ENCODE measurements at places on chromosomes 4 and X.

- DNase-seq = no peak
Measured at GRCh38 chr4:77581724-77582123, 23.9 kb upstream of the CXCL13 start.

DNA sequence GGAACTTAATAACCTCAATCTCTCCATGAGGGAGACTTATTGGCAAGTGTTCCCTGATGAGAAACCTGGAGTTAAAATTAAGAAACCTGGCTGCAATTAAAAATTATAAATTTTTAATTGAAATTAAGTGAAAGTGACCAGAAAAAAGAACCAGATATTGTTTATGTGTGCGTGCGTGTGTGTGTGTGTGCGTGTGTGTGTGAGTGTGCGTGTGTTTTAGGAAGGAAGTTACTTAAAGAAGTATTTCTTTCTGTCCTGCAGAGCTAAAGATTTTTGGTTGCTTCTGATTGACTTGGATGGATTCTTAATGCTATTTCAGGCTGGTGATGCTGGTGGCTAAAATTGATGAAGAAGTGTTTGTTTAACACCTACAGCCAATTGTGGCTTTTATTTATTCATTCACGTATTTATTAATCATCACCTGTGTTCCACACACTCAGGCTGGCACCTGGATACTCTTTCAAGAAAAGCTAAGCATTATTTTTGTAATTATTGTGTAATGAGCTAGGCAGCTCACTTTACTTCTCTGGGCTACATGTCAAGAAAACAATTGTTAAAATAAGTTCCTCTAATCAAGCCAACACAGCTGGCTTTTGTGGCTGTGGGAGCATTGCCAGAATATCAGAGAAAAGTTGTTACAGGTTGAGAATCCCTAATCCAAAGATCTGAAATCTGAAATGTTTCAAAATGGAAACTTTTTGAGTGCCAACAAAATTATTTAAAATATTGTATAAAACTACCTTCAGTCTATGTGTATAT, 68.5 kb downstream of the CEP44 start:
- DNase-seq = no peak

DNA sequence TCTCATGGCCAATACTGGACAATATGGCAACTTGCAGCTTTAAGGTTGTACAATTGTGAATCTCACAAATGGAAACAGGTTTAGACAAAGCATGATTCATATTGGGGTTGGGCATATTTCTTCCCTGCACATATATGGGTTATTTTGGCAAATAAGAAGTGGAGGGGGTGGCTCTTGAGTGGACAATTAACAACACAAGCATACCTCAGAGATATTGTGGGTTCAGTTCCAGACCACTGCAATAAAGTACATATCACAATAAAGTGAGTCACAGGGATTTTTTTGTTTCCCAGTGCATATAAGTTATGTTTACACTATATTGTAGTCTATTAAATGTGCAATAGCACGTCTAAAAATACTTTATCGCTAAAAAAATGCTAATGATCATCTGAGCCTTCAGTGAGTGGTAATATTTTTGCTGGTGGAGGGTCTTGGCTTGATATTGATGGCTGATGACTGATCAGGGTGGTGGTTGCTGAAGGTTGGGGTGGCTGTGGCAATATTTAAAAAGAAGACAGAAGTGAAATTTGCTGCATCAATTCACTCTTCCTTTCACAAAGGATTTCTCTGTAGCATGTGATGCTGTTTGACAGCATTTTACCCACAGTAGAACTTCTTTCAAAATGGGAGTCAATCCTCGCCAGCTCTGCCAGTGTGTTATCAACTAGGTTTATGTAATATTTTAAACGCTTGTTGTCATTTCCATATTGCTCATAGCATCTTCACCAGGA, 50.5 kb upstream of the OGT start:
- DNase-seq = no peak

DNA sequence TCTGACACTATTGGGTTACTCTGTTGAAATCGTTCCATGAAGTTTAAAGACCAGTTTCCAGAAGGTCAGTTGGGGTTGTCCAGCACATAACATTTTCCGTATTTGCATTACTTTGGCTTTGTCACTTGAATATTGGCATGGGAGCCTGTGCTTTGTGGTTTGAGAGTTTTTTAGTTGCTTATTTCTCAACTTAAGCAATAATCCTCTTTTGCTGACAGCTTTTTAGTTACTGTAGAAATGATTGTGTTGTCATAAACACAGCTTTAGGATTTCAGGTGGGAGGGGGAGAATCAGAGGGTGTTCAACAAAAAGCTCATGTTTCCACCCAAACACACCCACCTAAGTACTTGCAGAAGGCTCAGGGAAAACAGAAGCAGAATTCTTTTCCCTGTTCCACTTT, 210.7 kb upstream of the TLL1 start:
- no peak for DNase-seq

DNA sequence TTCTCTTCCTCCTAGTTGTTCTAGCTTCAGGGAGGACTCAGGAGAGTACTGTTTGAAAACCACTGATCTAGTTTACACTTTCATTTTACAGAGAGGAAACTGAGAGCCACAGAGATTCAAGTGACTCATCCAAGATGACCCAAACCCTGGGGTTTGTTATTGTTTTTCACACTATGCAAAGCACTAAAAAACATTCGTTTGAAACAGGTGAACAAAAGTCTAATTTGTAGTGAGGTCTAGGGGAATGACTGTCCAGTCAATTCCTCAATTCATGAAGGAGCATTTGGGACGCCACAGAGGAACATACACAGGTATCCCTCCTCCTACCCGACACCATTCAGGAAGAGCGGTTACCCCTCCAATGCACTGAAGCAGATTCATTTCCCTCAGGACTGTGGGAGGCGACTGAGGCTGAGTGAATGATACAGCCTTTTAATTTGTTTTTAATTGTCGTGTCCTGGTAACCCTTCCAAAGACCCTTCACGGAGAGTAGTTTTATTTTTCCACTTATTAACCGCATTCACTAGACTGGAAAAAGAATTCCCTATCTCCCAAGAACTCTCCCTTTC, 30.3 kb downstream of the TLR10 start:
- no peak for DNase-seq

- DNase-seq = no peak
Measured at GRCh38 chr4:8592366-8593263, at the start of gene CPZ. CPZ (plus strand) TSS chr4:8592765; CDS start chr4:8592834, 69 bp downstream.

GRCh38 chrX:24692305-24692704, 1.4 kb upstream of the POLA1 start:
- no peak for DNase-seq

DNA sequence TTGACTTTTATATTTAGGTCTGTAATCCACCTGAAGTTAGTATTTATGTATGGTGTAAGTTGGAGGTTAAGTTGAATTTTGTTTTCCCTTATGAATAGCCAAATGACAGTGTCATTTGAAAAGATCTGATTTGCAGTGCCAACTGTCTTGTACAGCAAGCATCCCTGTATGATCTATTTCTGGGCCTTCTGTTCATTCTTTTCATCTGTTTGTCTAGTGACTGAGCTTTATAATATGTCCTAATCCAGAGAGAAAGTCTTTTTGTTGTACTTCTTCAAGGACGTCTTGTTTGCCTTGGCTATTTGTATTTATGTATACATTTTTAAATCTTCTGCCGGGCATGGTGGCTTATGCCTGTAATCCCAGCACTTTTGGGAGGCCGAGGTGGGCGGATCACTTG, 39.6 kb downstream of the CDKL5 start:
- DNase-seq = no peak

DNA sequence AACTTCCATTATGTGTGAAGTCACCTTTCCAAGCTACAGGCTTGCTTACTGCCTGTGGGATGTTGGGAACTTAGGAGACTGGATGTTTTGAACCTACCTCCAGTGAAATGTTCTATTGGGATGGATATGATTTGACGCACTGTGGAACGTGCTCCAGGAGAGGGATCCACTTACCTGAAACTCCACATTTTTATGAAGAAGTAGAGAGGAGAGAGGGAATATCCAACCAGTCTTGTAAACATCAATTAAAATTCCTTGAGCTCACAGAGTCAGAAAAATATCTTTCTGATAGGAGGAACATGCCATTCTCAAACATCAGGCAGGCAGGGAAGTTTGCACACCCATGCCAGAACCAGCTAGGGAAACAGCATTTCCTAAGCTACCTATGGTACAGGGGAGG, 91.1 kb upstream of the MAOA start:
- DNase-seq = peak; percentile 30

GRCh38 chr4:17313194-17313593, 198.7 kb downstream of the QDPR start:
- DNase-seq = no peak

GRCh38 chr4:109238746-109239145, 63.7 kb downstream of the COL25A1 start:
- no peak for DNase-seq

DNA sequence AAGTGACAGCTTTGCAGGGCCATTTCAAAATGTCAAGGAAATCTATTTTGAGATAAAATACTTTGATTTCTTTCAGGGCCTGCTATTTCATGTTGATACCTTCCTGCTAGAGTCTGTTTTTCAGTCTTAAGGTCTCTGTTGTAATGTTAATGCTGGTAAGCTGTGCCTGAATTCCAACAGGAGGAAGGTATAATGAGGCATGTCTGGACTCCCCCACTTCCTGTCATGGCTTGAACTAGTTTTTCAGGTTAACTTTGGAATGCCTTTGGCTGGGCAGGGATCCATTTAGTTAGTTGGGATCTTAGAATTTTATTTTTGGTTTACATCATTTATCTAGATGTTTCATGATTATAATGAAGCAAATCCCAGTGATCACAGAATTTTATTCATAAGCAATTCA, 279.0 kb downstream of the CFAP47 start:
- peak; percentile 41 for DNase-seq

DNA sequence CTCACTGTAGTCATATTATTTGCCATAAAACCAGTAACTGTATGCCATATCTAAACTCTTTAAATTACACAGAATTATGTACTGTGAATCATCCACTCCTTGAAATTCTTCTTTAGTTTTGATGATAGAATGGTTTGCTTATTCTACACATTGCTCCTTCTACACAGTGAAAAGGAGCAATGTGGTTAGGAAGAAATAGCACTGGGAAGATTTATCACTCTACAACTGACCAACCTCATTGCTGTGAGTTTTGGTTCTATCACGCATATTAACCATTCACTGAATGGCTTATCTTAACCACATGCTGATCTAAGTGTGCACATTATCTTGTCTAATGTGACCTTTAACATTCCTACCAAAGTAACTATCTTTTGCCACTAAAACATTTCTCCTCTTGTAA, 415.7 kb upstream of the NDST4 start:
- no peak for DNase-seq

DNA sequence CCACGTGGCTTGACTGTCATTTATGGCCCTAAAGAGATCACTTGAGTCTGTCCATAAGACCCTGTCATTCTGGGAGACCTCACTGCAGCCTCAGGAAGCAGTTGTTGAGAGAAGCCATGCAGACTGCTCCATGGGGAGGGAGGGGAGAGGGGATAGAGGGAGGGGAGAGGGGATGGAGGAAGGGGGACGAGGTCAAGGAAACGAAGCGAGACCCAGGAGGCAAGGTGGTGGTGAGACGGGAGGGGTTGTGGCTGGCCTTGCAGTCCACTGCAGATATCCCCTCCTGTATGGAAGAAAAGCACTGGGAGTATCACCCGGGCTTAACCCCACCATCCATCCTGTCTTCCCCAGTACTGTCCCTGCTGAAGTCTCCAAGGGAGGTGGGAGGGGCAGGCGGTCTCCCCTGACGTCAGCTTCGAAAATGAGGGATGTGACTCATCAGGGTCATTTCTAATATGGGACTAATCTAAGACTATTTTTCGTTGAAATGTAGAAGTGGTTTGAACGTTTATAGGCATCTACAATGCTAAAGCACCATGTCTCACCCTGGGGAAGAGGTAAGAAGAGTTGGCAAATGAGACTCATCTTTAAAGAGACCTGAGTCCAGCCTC, 5.6 kb downstream of the TMEM255A start:
- DNase-seq = no peak

GRCh38 chrX:129748305-129748704, 9.5 kb downstream of the XPNPEP2 start:
- DNase-seq = no peak

- no peak for DNase-seq
Measured at GRCh38 chr4:6475492-6476020, 3.1 kb upstream of the PPP2R2C start.

DNA sequence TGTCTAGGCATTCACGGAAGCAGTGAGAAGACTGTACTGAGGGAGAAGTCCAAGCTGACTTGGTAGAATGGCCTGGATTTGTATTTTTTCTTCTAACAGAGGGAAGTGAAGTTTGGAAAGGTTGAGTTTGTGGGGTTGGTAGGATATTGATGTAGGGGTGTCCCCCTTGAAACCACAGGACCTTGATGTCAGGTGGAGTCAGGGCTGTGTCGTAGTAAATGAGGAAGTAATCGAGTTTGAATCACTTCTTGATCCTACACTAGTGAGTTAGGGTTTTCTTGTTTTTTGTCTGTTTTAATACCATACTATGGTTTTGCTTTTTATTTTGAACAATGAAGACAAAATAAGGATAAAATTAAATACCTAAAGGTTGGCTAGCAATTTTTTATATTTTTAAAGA, 30.1 kb upstream of the ANAPC4 start:
- no peak for DNase-seq

GRCh38 chrX:3962511-3963311, 249.3 kb upstream of the PRKX start:
- peak; percentile 38 for DNase-seq

GRCh38 chr4:4502694-4503311, 39.0 kb downstream of the STX18 start:
- DNase-seq = no peak

DNA sequence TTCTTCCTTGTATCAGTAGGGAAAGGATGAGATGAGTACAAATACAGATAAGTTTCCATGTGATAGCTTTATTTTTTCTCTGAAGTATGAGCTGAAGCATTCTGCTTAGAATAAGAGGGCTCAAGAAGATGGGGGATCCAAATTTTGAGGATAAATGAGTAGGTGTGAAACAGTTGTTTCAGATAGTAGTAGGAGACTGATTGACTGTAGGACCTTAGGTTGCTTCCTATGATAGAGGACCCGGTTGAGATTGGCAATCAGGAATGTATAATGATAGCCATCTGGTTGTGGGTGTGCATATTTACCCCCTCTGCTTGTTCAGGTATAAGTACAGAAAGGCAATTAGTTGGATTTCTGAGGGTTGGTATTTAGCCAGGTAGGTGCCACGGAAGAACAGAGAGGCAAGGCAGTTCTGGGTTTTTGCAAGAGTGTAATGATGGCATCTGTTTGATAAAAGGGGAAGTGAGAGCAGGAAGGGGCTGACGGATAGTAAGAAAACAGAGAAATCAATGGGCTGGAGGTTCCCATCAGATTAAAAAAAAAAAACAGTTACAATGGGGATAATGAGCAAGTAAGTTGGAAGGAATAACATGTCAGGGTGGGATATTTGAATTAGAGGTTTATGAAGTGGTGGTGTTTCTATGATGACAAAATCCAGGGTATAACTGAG, 13.7 kb downstream of the OCRL start:
- no peak for DNase-seq

- DNase-seq = no peak
Measured at GRCh38 chr4:2075171-2075986, 16.3 kb downstream of the NAT8L start.

- DNase-seq = no peak
Measured at GRCh38 chr4:153499005-153499404, 32.8 kb downstream of the TMEM131L start.

GRCh38 chr4:86048426-86048825, 311.4 kb downstream of the MAPK10 start:
- no peak for DNase-seq

- DNase-seq = peak; percentile 55
Measured at GRCh38 chrX:74420196-74421035, 877 bp upstream of the SLC16A2 start.
